Hypothalamus (tissue), 51 donors: ENCODE measurements at places on chromosomes 7 and 10.

DNA sequence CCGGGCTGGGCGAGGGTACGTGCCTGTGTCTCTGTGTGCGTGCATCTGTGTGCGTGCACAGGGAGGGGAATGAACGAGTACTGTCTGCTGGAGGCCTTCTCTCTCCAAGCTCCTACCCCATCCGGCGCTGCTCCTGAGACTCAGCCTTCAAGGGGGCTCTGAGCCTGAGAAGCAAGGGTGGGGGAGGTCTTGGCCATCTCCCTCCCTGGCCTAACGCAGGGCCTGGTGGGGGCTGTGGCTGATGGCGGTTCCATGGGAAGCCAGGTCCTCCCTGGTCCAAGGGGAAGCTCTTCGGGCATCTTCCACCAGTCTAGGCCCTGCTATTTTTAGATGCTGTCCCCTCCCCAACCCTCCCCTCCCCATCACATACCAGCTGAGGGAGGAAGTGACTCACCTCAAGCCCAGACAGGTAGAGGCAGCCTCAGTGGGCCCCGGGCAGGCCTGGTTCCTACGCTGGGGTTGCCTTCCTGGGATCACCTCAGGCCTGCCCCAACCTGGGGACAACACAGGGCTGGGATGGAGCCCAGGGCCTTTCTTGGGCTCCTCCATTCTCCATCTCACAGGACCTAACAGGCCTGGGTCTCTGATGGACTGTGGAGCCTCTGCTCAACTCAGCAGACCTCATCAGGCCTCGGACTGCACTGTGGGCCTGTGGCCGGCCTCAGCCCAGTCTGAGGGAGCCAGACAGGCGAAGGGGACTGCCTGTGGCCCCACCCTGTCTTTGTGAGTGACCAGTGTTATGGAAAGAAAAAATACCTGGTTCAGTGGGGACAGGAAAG, 32.2 kb downstream of the DNAJB12 start:
- no peak for DNase-seq

- DNase-seq, result no peak
Measured at GRCh38 chr10:17665747-17666146, 21.8 kb downstream of the STAM start.

- no peak for DNase-seq
Measured at GRCh38 chr10:56012101-56012500, 349.0 kb downstream of the ZWINT start.

DNA sequence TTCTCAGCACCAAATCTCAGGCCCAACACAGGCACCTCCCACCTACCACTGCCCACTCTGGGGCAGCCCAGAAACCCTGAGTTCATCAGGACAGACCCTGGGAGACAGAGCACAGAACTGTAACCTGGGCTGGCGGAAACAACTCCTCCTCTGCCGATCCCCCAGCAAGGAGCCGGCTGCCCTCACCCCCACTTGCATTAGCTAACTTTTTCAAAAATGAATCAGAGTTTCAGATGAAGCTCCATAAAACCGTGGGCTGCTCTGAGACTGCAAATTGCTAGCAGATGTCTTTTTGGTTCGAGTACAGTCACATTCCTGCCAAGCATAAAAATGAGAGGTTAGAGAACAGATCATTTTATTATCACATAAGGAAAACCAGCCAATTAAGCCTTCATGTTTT, 93.4 kb upstream of the PARD3 start:
- no peak for DNase-seq

DNA sequence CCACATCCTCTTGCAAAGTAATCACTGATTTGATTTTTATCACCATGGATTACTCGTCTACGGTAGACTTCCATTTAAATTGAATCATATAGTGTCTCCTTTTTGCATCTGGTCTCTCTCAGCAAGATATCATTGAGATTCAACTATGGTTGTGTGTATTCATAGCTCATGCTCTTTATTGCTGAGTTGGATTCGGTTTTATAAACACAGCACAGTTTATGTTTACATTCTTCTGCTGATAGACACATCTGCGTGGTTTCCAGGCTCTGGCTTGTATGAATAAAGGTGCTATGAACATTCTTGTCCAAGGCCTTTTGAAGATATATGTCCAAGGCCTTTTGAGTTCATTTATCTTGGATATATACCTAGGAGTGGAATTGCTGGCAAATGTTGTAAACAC, 356.5 kb upstream of the CELF2 start:
- no peak for DNase-seq
